ENCODE measurements at places on chromosomes 5 and 9.

GRCh38 chr9:94909250-94909894, 182.9 kb downstream of the AOPEP start:
- no peak for DNase-seq

DNA sequence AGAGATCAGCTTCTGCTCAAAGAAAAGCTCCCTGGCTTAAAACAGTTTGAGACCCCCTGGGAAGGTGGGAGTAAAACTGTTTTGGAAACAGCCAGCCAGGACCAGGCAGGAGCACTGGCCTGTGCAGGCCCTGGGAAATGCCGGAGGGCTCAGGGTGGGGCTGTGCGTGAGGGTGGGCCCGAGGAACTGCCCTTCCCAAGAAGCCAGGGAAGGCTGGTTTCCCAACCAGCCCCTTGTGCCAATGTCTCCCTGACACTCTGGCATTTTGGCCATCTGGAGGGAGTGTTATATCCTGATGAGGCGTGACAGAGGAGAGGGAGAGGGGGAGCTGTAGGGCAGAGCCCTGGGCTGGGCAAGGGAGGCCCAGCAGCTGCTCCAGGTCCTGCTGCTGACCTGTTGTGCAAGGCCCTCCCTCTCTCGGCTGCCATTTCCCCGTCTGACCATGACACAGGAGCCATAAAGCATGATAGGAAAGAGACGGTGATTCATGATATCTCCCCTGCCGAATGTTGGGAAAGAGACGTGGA, 16.1 kb downstream of the OLFML2A start:
- no peak for DNase-seq

- no peak for DNase-seq
Observed at GRCh38 chr9:90505695-90506094, 136.9 kb downstream of the DIRAS2 start.

DNA sequence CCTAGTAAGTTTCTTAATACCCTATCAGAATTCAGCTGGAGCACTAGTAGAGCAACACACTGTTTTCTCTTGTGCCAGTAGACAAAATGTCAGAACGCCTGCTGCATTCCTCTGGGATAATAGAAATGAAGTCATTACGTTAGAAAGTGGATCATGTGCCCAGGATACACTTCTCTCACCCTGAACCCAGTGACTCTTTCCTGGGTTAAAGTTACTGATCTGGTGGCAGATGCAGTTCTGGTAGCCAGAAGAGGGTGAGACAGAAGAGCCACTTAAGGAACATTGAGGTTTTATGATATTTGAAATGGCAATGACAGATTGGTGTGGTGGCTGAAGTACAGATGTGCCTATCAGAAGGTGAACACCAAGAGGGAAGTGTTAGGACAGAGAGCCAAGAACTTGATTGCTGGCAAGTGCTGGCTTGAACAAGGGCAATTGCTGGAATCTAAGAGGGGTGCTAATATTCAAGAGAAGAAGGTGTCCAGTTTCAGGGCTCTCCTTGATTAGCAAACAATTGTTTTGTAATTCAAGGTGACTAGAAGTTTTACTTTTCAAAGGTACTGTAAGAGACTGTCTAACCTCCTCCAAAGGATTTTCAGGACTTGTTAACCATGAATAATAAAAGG, 93.7 kb upstream of the ERBIN start:
- DNase-seq, result no peak

DNA sequence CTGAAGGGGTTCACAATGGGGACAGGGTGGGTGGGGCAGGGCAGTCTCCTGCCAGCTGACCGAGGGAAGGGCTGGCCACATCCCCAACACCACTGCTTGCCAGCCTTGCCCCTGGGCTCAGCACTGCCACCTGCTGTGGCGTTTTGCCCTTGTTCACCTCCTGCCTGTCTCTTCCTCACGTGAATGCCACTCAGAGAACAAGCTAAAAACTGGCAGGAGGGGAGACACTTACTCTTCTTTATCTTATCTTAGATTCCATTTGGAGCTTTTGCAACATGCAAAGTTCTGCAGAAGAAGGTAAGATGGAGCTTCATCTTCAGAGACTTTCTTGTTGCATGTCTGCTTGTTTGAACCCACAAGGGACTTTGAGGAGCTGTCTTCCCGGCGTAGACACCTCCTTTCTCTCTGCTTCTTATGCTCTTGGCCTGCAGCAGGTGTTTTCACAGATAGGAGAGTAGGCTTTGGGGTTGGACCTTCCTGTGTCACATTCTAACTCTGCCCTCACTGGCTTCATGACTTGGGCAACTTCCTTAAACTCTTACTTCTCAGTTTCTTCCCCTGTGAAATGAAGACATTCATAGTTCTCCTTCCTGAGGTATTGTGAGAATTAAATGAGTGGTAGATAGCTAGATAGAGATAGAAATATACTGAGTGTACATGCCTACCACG, 4.1 kb downstream of the LRSAM1 start:
- DNase-seq, result no peak

GRCh38 chr5:73654819-73655318, 28.9 kb downstream of the ARHGEF28 start:
- no peak for DNase-seq

DNA sequence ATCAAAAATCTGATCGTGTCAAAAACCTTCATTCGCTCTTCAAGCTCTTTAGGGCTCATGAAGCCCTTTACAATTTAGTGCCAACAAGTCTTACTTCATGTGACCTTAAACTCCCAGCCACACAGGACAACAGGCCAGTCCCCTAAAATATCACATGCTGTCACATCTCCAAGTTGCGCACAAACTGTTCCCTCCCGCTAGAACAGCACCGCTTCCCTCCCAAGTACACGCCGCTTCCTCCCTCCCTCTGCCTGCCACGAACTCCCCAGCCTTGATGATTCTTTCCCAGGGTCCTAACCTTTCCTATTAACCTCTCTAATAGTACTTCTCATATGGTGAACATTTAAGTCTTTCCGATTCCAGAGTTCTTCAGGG, 91.2 kb downstream of the TLE1 start:
- no peak for DNase-seq

DNA sequence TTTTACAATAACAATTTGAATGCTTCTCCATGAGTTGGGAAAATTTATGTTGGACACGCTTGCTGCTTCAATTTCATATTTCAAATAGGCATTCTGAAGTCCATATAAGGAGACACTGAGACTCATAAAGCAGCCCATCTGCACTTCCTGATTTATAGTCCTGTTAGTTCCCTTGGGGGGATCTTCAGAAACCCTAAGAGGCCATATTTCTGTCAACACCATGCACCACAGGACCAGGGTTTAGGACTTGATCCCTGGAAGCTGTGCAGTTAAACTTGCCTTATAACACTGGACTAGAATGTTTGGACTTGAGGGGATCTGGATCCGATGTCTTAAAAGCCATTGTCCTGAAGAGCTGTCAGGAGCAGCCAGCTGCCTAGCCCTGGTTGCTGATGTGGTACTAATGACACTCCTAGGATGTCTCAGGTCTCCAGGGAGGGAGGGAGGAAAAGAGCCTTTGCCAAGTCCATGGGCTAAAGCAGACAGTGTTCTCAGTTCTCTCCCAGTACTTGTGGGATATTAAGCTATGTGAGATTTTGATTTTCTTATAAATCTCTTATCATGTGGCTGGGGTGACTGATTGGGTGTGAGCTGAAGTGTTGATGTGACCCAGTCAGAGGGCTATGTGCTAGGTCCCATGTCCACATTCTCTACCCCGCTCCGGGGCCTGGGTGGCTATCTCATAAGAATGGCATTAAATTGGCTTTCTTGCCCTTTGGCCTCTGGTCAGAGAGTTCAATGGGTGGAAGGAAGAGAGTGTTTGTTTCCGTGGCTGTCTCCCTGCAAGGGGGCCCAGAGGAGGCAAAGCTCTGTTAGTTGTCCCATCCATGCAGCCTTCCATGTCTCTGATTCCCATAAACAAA, 399.8 kb downstream of the OSTF1 start:
- no peak for DNase-seq

- DNase-seq, result no peak
Observed at GRCh38 chr9:130660326-130660682, 4.1 kb upstream of the PRDM12 start.

GRCh38 chr9:29637471-29638237, 2064.4 kb upstream of the C9orf72 start:
- no peak for DNase-seq

DNA sequence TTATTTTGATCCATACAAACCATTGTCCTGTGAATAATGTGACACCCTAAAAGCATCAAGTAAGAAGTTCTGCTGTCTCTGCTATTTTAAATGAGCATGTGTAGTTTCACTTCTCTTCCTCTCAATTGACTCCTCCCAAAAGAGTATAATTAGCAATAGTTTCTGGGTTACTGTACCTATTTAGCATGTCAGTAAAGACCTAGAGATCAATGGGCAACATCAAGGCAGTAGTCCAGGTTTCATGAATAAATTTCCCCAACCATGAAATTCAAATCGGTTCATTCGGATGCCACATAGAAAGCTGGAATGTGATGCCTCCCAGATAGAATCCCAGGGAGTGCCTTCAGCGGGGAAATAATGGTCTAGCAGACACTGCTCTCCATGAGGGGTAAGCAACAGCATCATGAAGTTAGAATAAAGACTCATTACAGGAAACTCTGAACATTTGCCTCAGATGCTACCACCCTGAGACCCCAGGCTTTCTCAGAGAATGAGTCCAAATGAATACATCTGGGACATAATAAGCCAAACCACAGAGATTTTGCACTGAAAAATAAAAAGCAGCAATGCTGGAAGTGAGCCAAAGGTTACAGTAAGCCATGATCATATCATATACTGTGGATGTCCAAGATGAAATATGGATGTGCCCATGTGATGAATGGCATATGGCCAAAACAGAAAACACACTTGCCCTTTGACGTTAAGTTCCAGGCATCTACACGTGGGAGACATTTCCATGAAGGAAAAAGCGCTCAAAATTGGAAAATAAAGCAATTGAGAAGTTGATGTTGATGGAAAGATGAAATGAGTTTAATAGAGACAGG, 1107.0 kb upstream of the SEMA6A start:
- no peak for DNase-seq

DNA sequence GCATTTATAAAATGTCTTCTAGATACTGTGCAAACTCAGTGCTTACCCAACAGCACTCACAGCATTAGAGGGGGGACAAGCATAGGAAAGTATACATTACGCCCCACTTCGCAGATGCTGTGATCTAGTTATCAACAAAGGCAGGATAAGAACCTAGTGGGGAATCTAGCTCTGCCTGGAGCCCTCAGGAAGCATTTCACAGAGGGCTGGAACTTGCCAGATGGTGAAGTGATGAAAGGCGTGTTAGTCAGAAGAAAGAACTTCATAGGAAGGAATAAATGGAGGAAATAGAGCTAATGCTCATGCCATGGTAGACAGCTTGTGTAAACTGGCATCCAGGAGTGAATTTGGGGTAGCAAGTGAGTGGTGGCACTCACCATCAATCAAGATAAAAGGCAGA, 25.8 kb downstream of the DIRAS2 start:
- DNase-seq, result no peak

DNA sequence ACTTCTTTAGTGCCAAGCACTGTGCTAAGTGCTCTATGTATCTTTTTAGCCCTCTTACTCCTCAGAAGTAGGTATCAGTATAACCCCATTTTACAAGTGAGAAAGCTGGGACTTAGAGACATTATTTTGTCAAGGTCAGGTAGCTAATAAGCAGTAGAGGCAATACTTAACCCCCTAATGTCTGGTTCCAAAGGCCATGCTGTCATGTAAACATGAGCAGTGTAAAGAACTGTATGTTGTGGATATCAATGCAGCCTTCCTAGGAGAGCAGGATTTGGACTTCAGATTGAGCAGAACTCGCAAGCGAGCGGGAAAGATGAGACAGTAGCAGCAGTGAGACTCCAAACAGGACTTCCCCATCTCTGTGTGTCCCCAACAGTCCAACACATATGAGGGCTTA, 3.6 kb upstream of the SHROOM1 start:
- DNase-seq, result no peak

DNA sequence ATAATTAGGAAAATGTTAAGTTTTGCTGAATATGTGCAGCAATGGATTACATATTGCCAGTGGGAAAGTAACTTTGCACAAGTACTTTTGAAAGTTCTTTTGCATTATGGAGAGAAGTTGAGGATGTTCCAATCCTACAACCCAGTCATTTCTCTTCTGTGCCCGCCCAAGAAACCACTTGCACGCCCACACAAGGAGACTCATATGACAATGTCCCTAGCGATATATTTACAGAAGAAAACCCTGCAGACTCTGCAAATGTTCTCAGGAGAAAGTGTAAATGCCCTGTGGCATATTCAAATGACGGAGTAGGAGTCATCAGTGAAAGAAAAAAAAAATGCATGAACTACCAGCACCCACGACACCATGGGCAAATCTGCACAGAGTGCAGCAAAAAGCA, 356.5 kb downstream of the CTNND2 start:
- DNase-seq, result no peak

GRCh38 chr5:31421806-31422586, 109.9 kb downstream of the DROSHA start:
- DNase-seq, result no peak

DNA sequence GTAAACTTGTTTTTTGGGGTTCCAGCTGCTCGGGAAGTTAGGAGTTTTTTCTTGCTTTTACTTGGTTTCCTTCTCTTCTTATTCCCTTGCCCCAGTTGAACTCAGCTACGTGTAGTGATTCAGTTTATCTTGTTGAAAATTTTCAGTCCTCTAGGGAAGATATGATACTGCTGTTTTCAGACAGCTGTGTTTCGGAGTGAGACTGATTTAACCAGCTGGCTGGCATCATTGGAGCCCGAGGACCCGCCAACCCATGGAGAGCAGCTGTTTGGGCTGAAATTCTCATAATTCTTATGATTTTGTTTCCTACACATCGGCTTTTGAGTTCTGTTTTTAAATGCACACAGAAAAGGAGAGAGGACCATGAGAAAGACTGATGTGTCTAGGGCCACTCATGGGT, 271.5 kb downstream of the NR3C1 start:
- no peak for DNase-seq

DNA sequence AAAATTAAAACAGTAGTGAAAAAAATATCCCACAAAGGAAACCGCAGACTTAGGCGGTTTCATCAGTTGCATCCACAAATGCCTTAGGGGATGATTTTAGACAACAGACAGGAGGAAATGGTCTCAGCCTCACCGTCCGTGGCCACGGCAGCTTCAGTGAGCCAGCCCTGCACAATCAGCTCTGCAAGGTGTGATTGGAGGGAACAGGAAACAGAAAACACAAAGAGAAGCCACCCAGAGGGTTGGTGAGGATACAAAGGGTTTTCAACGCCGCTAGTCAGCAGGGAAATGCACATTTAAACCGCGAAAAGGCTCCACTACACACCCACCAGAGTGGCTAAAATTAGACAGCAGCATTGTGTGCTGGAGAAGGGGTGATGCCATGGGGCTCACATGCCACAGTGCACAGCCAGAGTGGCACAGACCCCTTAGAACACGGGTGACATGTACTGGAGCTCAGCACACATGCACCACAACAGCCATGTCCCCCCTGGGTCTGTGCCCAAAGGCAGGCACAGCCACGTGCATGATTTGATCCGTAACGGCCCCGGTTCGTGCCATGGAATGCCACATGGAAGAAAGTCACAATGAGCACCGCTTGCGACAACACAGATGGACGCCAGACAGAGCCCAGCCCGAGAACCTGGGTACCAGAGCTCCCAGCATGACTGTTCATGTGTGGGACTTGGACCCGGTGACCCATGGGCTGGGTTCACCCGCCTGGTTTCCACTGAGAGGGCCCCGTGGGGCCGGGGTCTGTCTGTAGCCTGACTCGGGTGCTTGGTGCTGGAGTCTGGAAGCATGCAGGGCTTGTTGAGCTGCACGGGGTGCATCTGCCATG, 18.3 kb upstream of the TERT start:
- DNase-seq, result peak; percentile 59
